Effector memory CD4-positive, alpha-beta T cell (primary cell): ENCODE measurements at places on chromosomes 1 and 21.

DNA sequence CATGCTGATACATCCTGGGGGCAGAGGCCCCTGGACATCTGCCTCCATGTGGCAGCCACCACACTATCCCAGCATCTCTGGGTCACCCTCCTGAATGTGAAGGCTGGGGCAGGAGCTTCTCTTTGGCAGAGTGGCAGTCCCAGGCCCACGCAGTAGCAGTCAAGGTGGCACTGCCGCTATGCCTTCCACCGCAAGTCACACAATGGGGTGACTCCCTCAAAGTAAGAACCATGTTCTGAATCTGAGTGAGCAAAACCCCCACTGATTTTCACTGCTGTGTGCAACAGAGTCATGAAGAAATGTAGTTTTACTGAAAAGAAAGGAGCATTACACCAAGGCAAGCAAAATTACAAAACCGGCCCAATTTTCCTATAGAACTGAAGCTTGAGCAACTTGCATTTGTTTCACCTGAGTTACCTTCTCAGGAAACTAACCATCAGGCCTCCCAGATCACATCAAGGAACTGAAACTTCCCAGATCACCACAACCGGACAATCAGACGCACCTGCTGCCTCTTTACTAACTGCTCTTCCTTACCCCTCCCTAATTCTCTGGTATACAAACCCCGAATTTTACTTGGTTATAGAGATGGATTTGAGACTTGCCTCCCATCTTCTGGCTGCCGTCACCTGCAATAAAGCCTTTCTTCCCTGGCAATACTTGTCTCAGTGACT lies 102.6 kb downstream of the PCP4 start:
- DNase-seq = no peak

DNA sequence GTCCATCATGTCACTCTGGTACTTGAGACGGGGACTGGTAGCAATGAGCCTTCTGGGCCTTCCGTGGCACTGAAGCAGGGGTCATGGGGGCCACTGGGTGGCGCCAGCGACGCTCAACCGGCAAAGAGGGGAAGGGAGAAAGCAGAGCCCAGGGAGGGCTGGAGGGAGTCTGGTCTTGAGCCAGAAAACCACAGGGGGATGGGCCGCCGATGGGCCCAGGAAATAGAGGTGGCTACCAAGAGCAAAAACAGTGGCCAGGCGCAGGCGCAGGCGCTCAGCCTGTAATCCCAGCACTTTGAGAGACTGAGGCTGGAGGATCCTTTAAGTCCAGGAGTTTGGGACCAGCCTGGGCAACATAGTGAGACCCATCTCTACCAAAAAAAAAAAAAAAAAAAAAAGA lies 21.8 kb downstream of the EXOC8 start:
- DNase-seq = no peak

GRCh38 chr1:210123924-210124589 lies 108.5 kb upstream of the SERTAD4 start:
- DNase-seq = no peak

DNA sequence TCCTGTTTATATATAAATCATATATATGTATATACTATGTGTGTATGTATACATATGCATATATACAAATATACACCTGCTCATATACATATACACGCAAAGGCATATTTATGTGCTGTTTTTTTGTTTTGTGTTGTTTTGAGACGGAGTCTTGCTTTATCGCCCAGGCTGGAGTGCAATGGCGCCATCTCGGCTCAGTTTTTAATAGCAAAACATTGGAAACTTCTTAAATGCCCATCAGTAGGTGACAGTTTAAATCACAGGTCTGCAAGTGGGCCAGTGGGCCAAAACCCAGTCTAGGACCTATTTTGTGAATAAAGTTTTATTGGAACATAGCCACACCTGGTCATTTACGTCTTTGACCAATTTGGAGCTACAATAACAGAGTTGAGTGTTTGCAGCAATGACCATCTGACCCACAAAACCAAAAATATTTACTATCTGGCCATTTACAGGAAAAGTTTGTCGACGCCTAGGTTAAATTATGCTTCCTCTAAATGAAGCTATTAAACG lies 132.3 kb downstream of the TOMM20 start:
- no peak for DNase-seq

- no peak for DNase-seq
Observed at GRCh38 chr21:35136586-35137219, 87.6 kb upstream of the RUNX1 start.

DNA sequence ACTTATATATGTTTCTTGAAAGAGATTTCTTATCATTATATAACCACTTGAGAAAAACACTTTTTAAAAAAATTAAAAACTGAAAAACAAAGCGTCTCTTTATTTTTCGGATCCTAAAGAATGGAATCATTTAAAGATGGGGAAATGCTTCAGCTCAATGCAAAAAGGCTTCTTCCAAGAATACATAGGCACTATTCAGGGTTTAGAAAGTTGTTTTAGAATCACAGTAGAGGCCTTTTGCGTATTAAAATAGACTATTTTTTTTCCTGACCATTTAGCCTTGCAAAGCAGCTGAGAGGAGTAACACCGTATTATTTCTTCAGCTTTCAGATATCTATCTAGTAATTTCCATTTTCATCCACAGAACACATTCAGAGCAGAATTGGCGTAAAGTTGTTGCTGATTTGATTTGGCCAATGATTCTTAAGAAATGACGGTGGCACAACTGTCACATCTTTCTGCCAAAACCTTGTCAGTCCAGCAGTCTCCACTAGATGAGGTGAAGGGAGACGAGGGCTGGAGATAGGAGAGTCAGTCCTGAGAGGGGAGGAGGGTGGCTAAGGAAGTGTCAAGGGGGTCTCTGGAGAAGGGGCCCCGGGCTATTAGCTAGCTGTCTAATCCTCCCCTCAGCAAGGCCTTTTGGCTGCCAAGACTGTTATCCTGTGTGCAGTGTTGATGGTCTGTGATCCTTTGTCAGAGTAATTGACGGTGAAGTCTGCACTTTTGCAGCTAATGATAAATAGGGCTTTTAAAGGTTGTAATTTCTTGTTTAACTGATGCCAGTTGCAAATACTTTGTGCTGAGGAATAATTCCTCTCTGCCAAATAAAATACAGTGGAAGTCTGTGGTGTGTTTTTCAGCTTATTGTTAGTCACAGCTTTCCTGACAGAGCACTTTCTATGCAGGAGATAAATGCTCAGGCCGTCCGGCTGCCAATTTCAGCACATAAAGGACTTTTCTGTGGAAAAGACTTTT lies 34.7 kb downstream of the PRRX1 start:
- DNase-seq = no peak

- DNase-seq = no peak
Observed at GRCh38 chr1:46689897-46690296, 18.2 kb downstream of the TEX38 start.

DNA sequence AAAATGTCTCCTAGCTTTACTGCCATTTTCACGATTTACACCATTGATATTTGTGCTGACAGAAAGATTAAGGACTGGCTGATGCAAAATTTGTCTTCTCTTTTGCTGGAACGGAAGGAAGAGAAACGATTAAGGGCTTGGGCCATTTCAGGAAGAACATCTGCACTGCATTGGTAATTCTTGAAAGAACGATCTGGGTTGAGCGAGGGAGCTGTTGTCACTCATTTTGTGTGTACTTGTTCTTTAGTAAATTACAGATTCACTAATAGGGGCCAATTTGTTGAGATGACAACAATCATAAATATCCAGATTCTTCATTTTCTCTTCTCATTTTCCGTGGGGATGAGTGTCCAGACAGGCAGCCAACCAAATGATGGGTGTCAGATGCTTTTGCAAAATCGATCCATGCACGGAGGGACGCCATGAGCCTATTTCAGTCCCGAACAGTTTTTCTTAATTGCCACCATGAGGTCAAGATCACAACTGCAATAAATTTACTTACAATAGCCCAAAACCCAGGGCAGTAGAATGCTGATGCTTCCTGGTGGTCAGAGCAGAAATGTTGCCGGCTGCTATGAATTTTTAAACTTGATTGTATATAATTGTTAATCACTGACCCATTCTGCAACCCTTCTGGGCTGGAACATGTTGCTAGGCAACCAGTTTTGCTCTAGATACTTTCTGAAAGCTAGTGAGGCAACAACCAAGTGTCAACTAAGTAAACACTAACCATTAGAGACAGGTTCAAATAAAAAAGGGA lies 132.4 kb upstream of the TIAM1 start:
- DNase-seq = no peak

DNA sequence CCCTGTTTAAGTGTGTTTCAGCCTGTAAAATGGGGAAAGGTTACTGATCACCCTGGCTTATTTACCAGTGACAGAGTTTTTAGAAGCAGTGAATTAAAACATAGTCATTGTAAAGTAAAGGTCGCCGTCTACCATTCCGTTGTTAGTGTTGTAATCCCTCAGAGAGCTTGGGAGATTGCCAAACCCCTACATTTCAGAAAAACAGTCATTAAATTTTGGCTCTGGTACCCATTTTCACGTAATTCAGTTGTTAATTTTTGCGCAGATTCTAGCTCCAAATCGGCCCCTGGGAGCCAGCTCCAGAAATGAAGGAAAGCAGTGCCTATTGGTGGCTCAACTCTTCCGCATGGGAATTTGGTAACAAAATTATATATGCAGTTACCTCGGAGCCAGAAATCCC lies 127.7 kb upstream of the AJAP1 start:
- DNase-seq = no peak

DNA sequence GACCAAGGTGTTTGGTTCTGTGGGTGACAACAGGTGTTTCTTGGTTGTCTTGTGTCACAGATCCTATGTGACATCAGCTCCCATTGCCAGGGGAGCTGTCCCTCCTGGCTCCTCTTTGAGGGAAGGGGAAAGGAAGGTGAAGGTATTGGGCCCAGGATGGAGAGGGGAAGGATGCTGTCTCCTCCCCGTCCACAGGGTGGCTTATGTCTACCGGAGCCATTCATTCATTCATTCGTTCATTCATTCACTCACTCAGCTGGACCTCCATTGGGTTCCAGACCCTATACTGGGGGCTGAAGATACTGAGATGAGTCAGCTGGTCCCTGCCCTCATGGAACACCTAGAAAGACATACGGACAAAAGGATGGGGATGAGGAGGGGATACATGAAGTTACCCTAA lies 38.9 kb downstream of the EPHB2 start:
- no peak for DNase-seq

GRCh38 chr1:59692591-59692990 lies 122.2 kb upstream of the HOOK1 start:
- no peak for DNase-seq

DNA sequence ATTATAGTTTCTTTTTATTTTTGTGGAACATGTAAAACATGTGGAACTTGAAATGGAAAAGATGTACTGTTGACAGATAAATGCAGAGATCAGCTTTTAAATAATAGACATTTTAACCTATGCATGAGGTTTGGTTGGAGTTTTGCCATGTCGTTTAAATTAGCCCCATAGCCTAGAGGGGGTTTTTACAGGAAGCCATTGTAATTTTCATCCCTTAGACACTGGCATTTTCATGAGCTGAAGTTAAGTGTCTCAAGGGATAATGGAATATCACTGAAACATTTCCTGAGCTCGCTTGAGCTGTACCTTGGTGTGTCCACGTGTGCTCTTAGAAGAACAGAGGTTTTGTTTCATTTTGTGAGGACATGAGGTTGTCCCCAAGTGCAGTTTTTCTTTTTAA lies 54.2 kb downstream of the HMCN1 start:
- DNase-seq = no peak

GRCh38 chr1:41367288-41367642 lies 6.0 kb downstream of the FOXO6 start:
- no peak for DNase-seq

- peak; percentile 57 for DNase-seq
Observed at GRCh38 chr1:2556277-2556677, at the start of gene TNFRSF14. TSS of gene TNFRSF14 (plus strand) at chr1:2556371. CDS start at chr1:2556665, 294 bp downstream.

DNA sequence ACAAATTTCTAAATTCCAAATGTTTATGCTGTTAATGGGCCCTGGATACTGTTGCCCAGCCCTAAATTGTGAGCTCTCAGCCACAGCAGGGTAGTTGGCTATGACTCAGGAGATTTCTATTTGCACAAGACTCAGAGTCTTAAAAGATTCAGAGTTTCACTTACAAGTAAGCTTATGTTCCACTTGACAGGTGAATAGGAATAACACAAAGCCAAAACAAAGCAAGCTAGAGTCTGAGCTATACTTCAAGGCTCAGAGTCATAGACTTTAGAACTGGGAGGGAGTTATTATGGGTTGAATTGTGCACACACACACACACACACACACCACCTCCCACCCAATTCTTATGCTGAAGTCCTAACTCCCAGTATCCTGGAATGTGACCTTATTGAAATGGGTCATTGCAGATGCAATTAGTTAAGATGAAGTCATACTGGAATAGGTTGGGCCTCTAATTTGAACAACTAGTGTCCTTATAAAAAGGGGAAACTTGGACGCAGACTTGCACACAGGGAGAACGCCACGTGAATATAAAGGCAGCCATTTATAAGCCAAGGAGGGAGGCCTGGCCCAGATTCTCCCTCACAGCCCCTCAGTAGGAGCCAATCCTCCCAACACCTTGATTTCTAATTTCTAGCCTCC lies 30.2 kb downstream of the PRDX6 start:
- no peak for DNase-seq

DNA sequence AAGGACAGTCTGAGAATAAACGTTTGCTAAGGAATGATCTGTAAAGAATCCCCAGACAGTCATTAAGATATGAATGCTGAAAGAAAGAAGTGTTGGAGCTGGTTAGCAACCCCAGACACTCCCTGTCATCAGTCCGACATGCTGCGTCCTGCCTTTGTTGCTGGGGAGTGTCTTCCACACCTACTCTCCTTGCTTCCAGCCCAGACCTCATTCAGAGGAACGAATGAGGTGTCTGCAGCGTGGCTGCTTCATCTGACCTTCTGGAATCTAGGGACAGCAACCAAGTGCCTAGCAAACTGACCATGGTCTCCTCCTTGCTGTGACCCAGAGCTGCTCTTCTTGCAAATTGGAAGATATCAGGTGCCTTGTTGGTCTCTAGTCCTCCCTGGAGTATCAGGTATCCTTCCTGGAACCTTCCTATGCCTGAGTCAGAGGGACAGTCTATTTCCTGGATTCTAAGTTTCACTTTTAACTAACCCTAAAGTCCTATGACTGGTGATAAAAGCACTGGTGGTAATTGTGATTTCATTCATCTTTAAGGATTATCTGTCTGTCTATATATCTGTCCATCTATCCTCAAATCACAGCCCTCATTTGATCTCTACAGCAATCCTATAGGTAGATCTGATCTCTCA lies 45.3 kb downstream of the NFASC start:
- no peak for DNase-seq

- no peak for DNase-seq
Observed at GRCh38 chr1:4214826-4215225, 314.8 kb upstream of the C1orf174 start.

- DNase-seq = no peak
Observed at GRCh38 chr1:17018849-17019248, 7.1 kb upstream of the ATP13A2 start.

DNA sequence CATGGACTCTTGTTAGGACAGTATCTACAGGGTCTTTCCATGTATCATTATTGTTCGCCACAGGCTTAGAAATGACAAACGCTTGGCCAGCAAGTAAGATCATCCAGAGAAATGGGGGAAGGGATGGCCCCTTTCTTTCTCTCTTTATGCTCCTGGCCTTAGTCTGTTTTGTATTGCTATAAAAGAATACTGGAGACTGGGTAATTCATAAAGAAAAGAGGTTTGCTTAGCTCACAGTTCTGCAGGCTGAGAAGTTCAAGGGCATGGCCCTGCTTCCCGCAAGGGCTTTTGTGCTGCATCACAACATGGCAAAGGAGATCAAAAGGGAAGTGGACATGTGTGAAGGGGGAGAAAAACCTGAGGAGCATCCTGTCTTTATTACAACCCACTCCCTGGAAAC lies 41.0 kb downstream of the DNTTIP2 start:
- no peak for DNase-seq
